ENCODE measurements at places on chromosomes 4 and X.
A peak's percentile ranks its signal among the peaks of the same experiment; 100 is the strongest.

DNA sequence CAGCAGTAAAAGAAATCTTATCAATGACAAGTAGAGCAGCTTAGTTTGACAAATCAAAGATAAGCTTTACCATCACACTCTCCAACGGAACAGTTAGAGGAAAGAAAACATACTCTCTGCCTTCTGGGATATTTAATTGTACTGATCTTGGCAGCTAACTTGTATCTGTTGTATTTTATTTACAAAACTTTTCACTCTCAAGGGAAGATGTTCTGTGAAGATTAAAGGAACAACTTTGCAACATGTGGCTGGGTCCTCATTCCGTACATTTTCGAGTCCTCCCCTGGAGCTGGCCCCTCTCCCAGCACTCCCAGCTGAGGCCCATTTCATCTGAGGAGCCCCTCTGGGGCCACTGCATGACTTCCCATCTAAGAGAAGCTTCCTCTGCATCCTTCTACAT is 74.4 kb downstream of the RPS3A start:
- no peak for DNase-seq

- no peak for DNase-seq
Observed at GRCh38 chrX:120668357-120668756, 38.5 kb upstream of the C1GALT1C1 start.

DNA sequence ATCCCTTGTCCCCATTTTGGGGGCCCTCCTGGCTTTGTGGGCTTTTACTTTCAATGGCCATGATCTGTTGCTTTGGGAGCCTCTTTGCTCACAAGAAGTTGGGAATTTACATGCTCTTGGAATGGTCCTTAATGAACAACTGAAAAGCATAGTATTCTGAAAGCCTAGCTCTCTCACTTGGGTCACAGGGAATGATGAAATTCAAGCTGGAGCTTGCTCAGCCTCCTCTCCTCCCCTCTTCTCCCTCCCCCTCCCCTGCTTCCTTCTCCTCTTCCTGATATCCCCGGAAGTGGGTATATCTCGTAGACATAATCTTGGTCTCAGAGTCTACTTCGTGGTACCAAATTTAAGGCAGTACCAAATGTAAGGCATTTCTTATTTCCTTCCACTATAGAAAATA is 400.6 kb upstream of the NR3C2 start:
- DNase-seq, result no peak

GRCh38 chr4:67152976-67153375 is 392.3 kb downstream of the CENPC start:
- no peak for DNase-seq

DNA sequence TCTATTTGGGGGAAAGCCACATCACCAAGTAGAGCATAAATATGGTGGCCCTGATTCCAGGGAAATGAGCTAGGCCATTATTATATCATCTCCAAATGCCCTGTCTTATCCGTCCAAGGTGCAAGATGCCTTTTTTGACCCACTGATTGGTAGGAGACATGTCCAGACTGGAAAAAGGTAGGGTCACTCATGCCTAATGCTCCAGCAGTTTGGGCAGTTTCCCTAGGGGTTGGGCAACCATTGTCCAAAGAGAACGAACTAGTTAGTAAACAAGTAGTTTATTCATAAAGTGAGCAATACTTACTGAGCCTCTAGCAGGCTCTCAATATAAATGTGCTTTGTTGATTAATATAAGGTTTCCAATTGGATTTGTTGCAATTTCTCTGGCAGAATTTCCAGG is 6.2 kb downstream of the FHDC1 start:
- no peak for DNase-seq

GRCh38 chr4:184732126-184732525 is 1.8 kb downstream of the CENPU start:
- no peak for DNase-seq

GRCh38 chr4:174592256-174592984 is 70.1 kb upstream of the HPGD start:
- no peak for DNase-seq

GRCh38 chr4:26410385-26411293 is 79.6 kb downstream of the CCKAR start:
- DNase-seq, result peak; percentile 16

DNA sequence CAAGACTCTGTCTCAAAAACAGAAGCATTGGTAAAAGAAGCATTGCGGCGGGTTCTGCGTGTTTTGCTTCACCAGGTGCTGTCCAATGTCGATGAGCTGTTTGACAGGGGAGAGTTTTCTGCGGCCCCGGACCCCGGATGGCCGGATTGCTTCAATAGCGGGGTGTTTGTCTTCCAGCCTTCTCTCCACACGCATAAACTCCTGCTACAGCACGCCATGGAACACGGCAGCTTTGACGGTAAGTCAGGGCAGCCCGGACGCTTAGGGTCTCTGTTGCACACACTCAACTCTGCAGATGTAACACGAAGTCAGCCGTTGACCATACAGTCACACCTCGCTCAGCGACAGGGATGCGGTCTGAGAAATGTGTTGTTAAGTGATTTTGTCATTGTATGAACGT is 26.2 kb downstream of the GYG2 start:
- no peak for DNase-seq

GRCh38 chr4:2934813-2935761 is 28.1 kb downstream of the NOP14 start:
- peak; percentile 93 for DNase-seq

- no peak for DNase-seq
Observed at GRCh38 chrX:150848914-150849365, 49.5 kb downstream of the CD99L2 start.

DNA sequence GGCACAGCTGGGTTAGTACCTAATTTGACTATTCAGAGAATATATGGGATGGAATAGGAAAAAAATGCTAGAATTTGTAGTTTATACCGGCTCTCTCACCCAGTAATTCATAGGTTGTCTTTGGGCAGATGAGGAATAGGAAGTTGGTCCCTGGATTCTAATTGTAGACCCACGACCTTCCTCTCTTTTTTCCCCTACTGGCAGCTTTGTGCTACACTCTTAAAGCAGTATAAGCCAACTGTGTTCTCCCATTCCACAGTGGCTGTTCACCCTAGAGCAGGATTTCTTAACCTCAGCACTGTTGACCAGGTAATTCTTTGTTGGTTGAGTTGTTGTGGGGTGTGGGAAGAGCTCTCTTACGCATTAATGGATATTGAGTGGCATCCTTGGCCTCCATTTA is 92.9 kb downstream of the FNIP2 start:
- no peak for DNase-seq

DNA sequence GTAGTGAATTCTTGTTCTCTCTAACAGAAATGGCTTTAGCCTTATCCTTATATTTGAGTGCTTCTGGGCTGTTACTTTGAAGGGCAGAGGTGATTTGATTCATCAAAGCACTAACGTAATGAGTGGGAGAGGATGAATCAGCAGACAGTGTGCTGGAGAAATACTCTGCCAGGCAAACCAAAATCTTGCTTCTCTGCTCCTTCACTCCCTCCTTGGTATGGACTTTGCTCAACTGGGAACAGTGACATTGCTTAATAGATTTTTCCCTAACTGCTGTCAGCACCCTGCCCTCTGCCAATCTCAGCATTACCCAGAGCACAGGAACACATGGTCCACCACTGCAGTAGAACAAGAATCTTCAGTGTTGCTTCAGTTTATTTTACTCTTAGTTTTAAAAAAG is 56.0 kb downstream of the PDLIM5 start:
- DNase-seq, result no peak

- no peak for DNase-seq
Observed at GRCh38 chr4:77777135-77777807, 41.9 kb downstream of the CNOT6L start.

GRCh38 chr4:73850261-73850970 is 2.7 kb upstream of the PF4V1 start:
- DNase-seq, result no peak

DNA sequence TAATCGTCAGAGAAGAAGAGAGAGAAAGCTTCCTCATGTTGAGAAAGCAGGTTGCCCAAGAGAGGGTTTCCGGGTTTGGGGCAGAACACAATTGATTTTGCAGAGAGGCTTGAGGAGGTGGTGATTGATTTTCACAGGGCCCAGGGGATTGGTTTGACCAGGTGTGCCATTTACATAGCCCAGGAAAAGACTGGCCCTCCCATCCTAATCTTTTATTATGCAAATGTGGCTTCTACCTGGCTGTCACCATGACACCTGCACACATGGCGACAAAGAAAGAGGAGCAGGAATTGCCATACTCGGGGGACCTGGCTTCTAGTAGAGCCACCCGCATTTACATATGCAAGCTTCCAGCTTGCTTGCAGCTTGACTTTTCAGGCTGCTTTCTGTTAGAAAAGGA is 405.3 kb downstream of the PPP4R3C start:
- DNase-seq, result no peak

DNA sequence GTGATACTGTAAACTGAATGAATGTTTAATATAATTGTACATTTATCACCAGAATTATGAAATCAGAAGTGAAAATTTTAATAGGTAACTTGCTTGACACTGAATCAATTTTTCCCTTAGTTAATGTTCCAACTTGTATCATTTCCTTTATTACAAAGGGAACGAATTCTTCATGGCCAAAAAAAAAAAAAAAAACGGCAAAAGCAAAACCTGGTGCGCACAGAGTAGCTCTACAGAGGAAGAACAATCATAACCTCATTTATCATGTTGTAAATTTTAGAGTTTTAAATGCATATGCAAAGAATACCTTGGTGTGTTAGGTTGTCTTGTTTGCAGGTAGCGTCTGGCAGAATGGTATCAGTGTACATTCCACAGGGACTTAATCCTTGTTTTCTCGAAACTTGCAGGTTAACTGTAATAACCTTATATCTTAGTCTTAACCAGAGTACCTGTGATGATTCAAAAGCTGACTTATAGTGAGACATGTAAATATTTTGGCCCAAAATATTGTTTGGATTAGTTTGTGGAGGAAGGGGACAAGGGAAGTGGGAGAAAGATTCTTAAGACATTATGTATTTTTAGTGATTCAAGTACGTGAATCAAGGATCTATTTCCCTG is 70.0 kb downstream of the NPNT start:
- DNase-seq, result no peak

DNA sequence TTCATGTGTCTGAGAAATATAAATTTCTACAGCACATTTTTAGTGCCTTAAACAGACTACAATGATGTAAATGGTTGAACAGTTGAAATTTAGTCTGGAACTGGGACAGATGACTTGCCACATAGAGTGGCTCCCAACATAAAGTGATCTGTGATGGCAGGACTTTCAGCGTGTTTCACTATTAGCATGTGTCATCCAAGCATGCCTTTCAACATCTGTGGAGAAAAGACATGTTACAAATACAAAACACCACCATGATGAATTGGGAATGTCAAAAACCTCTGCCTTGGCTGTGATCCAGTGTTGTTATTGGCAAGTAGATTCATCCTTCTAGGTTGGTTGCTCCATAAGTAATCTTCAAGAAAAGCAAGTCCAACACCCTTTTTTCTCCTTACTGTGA is 348.7 kb downstream of the MAPK10 start:
- DNase-seq, result no peak

DNA sequence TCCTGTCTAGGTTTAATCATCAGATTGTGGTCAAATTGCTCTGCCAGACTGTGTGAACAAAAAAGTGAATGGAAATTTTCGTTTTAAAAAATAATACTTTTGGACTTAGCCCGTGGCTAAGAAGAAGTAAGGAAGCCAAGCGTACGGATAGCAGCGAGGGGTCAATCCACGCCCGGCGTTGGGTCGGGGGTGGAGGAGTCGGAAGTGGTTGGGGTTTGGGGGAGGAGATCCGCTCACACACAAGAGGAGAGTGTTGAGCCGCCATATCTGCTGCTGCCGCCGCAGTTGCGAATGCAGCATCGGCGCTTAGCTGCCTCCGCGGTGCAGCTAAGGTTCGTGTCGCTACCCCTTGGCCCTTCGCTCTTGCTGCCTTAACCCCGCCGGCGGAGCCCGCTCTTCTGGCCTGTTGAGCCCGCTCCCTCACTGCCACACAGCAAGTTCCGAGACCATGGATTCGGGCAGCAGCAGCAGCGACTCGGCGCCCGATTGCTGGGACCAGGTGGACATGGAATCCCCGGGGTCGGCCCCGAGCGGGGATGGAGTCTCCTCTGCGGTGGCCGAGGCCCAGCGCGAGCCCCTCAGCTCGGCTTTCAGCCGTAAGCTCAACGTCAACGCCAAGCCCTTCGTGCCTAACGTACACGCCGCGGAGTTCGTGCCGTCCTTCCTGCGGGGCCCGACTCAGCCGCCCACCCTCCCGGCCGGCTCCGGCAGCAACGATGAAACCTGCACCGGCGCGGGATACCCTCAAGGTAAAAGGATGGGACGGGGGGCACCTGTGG is at the start of gene GSPT2:
GSPT2 (plus strand) TSS at position 264 of the 779 bp plus-strand sequence; CDS start at position 449, 185 bp downstream.
- peak; percentile 36 for DNase-seq

- peak; percentile 46 for DNase-seq
Observed at GRCh38 chrX:72126539-72127140, 5.1 kb downstream of the RTL5 start.

- no peak for DNase-seq
Observed at GRCh38 chr4:75142382-75142781, 209.5 kb downstream of the PARM1 start.

DNA sequence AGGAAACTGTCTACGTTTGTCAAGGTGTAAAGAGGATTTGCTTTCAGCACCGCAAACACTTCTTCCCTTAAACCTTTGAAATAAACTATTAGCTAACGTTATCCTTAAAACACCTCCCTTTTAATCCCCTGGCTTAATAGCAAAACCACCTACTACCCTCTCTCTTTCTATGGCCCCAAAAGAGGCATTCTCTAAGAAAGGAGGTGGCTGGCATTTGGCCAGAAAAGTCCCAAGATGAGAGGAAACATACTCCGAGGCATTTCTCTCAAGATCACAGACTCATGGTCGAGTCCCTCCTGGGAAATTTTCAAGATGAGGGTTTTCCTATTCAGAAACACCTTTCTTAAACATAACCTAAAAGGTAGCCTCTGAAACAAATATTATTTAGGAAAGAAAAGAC is 60.6 kb upstream of the VCX3B start:
- DNase-seq, result no peak

DNA sequence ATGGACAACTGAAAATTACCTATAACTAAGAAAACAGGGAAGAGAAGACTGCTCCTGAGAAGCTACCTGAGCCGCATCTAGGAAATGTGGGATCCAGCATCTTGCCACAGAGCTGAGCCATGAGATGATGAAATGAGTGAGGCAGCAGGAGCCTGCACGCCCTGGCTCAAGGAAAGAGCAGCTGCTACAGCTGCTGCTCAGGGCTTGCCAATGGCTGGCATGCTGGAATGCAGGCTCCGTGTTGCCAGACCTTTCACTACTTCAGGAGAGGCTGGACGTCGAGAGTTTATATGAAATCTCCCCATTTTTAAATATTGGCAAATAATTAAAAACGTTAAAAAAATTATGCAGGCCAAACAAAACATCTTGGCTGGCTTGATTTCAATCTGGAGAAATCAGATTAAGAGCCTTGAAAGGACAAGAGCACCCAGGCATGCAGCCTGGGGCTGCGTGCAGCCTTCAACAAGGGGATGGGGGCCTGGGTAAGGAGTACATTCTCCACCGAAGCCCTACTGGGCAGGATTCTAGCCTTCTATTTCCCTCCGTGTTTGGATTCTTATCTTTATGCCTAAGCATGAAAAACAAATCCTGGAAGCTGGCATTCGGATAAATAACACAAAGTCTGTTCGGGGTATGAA is 227.6 kb downstream of the NR3C2 start:
- DNase-seq, result no peak

- no peak for DNase-seq
Observed at GRCh38 chr4:150886597-150886996, 128.5 kb downstream of the LRBA start.

Measured in T-helper 1 cell (primary cell).